NB4 (cell line): ENCODE measurements at places on chromosomes 7 and 10.
A peak's percentile ranks its signal among the peaks of the same experiment; 100 is the strongest.

DNA sequence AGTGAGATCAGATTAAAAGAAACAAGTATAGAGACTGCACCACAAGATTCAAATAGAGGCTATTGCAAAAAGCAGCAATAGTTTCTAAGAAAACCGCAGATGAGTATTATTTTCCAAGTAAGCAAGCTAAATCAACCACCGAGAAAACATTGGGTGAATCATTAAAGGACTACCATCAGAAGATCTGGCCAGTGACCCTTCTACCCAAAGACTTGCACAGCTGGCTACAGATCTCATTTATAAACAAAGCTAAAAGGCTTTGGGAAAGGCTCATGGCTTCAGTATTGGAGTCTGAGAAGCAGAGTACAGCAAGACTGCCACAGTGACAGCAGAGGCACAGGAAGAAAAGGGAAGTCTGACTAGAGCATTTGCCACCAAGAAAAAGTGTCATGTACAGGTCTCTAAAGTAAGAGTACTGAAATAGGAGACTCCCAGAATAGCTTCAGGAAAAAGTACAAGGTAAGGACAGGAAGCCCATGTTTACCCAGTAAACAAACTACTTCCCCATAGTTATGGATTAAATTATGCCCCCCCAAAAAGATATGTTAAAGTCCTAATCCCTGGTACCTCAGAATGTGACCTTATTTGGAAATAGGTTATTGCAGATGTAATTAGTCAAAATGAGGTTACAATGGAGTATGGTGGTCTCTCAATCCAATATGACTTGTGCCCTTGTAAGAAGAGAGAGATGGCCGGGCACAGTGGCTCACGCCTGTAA lies 19.0 kb downstream of the STEAP1 start:
- peak; percentile 13 for DNase-seq

DNA sequence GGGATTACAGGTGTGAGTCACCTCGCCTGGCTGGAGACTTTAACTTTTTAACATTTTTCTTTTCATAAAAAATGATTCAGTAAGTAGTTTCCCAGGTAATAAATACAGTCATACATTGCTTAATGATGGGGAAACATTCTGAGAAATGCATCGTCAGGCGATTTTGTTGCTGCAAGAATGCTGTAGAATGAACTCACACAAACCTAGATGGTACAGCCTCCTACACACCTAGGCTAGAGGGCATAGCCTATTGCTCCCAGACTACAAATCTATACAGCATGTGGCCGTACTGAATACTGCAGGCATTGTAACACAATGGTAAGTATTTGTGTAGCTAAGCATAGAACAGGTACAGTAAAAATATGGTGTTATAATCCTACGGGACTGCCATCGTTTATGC lies 108.5 kb upstream of the SFMBT2 start:
- no peak for DNase-seq

GRCh38 chr7:84923348-84923747 lies 263.5 kb downstream of the SEMA3D start:
- DNase-seq: no peak

- peak; percentile 12 for DNase-seq
Observed at GRCh38 chr10:12484941-12485805, 135.8 kb downstream of the CAMK1D start.

GRCh38 chr10:119640384-119640783 lies 10.8 kb upstream of the BAG3 start:
- no peak for DNase-seq

DNA sequence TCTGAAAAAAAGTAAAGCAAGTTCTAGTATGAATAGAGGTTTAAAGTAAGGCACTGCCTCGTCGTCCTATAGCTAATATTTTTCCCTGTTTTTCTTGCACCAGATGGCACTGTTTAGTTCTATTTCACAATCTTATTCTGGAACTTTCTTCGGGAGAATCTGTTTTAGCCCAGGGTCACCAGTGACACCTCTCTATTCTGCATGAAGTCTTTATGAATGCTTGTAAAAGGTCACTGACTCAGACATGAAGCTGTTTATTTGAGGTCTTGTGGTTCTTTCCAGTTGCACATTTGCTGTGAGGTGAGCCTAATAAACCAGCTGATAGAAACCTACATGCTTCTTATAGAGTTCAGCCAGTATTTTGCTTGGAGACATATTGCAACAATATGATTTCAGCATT lies 444.3 kb downstream of the AUTS2 start:
- DNase-seq: peak; percentile 77

- DNase-seq: peak; percentile 73
Observed at GRCh38 chr10:113953505-113954272, 90.0 kb upstream of the ADRB1 start.

DNA sequence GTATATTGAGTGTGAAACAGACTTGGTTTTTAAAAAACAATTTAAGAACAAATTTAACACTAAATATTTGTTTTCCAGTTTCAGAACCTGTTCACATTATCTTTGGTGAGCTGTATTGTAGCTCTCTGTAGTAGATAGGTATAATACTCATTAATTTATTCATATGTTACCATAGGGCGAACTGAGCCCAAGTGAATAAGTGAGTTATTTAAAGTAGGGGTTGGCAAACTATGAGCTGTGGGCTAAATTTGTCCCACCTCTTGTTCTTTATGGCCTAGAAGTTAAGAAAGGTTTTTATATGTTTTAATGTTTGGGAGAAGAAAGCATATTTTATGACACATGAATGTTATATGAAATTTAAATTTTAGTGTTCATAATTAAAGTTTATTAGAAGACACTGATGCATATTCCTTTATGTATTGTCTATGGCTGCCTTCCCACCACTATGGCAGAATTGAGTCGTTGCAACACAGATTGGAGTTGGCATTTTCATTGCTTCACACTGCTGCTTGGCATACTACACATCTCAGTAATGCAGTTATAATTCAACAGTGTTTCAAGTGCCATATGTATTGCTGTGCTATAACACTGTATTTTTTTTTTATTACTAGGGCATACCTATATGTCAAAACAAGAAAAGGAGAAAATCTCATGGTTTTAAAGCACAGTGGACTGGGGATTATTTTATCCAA lies 146.5 kb downstream of the ADK start:
- no peak for DNase-seq

DNA sequence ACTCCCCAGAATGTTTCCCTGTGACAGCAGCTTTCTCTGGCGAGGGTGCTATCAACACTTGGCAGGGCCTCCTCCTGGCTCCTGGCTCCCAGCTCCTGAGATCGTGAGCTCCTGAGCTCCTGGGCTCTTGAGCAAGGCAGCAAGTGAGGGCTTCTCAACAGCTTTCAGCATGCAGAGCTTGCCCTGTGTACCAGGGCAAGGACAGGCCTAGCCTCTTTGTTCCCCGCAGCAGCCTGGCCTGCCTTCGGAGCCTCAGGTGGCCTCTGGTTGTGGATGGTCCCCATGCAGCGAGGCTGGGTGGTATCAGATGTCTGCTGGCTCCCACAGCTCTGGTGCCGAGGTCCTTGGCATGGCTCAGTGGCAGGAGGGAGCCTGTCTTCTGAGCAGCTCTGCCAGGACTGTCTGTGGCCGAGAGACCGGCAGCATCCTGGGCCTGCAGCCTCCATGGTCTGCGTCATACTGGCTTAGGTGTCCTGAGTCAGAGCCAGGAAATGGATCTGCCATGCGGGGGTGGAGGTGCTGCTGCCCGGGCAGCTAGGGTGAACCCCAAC lies 44.2 kb downstream of the ZMIZ1 start:
- DNase-seq: no peak

GRCh38 chr7:95404316-95404865 lies 8.2 kb upstream of the PON3 start:
- DNase-seq: no peak

DNA sequence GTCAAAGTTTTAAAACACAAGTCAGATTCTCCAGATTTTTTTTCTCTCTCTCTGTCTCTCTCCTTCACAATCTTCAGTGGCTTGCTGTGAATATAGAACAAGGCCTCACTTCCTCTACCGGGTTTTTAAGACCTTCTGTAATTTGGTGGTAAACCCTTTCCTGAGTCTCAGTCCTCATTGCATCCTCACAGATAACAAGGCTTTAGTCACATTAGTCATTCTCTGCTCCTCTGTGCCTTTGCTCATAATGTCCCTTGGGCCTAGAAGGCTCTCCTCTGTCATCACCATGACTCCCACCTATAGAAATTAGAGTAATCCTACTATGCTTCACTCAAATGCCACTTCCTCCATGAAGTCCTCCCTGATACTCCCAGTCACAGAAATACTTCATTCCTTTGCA lies 172.7 kb upstream of the HPS1 start:
- peak; percentile 79 for DNase-seq

GRCh38 chr10:123865880-123866279 lies 25.7 kb downstream of the CPXM2 start:
- no peak for DNase-seq

DNA sequence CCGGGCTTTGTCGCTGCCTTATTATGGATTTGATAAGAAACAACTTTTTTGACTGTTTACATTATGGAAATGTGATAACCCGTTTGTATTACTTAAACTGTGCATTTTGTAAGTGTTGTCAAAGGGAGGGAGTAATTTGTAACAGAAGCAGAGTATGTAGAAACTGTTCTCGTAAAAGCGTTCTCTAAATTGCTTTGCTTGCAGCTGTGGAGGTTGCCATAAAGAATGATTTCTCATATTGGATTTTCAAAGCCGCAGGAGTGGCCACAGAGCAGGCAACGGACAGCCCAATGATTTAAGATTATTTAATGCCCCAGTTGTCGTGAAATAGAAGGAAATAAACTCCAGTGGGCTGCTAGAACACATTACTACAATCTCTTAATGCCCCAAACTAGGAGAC lies 114.0 kb upstream of the INSYN2A start:
- DNase-seq: no peak

DNA sequence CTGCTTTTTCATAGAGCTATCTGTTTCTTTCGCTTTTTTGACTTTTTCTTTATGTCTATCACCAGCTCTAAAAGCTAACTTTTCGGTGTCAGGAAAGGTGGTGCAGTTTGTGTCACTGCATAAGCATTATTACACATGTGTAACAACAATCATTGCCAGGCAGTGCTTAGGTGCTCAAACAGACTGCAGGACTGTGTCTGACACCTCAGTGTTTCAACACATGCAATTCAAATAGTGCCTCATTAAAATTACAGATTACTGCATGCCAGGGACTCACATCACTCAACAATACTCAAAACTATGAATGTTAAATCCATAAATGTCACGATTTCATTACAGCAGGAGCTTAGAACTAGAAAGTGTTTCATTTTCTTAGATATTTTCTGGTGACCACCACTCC lies 265.3 kb upstream of the SMIM30 start:
- no peak for DNase-seq

- DNase-seq: no peak
Observed at GRCh38 chr7:18103436-18104218, 76.0 kb upstream of the PRPS1L1 start.

- DNase-seq: no peak
Observed at GRCh38 chr10:79187121-79187940, 118.6 kb downstream of the ZMIZ1 start.

- peak; percentile 49 for DNase-seq
Observed at GRCh38 chr10:96890172-96890513, 58.0 kb downstream of the LCOR start.

GRCh38 chr7:37112876-37113275 lies 335.8 kb downstream of the ELMO1 start:
- DNase-seq: no peak

DNA sequence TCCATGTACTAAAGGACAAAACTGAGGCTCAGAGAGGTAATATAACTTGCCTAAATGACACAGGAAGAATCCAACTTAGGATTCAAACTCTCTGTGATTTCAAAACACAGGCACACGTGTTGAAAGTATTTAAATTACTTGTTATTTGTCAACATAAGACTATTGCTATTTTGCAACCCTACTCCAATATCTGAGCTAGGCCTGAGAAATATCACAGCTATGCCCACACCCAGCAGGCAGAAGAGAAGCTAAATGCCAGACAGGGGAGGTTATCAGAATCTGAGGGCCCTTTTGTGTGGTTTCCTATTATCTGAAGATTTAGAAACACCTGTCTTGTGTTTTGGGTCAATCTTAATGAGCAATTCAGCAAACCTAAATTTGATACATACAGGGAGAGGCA lies 204.3 kb downstream of the ANK3 start:
- no peak for DNase-seq

GRCh38 chr10:124266468-124267230 lies 152.1 kb downstream of the OAT start:
- DNase-seq: no peak

DNA sequence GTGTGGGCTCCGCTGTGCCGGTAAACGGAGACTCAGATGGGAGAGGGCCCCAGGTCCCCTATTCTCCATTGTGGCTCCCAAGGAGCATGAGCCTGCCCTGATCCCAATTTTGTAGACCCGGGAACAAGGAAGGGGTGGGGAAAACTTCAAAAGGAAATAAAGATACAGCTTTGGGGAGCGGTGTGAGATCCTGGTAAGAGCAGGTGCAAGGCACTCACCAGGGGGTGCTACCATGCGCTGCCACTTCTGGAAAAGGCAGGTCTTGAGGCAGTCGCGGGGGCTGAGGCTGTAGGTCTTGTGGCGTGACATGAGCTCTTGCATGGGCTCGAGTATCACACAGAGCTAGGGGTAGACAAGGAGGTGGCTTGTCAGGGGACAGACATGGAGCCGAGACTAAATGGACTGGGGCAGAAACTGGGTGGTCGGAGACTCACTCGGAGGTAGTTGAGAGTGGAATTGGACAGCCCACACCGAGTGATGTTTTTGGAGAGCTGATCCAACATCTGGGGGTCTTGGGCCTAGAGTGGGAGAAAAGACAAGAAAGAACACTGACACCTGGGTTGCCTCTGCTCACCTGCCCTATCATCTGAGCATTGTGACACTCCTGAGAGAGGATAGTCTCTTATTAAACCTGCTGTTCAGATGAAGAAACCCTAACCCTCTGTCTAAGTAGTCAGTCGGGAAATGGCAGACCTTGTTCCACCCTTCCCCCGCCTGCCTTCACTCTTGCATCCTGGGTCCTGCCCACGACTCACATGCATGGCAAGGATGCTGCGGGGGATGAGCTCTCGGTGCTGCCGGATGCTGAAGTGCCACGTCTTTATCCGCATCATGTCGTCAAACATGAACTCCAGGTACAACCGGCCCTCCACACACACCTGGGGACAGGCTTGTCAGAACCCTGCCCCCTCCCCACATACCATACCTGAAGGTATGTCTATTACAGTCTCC lies 10.7 kb downstream of the LDB1 start:
- DNase-seq: no peak

GRCh38 chr10:65166272-65166671 lies 1645.1 kb downstream of the REEP3 start:
- no peak for DNase-seq

DNA sequence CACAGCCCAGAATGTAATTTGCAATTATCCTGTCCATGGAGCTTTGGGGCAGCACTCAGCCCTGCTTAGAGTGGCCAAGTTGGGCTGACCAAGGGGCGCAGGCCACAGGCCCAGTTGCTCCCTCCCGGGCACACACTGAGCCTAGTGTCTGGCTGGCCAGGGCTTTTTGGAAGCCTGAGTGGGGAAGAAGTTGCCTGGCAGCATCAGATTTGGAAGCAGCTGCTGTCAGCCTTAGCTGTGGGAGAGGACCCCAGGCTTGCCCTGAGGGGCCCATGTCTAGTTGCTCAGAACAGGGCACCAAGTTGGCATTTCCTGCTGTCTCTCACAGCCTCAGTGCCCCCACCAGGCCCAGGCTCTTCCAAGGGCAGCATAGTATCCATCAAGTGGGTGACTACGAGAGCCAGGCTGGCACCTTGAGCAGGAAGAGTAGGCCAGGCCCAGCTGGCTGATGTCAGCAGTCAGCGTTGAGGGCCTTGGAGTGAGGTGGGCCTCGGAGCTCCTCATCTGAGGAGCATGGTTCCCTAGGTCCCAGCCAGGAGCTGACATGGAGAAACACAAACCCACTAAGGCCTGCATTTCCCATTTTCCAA lies 14.4 kb downstream of the ANTXRL start:
- DNase-seq: no peak
